ENCODE measurements at places on chromosomes 16 and 17.

- no peak for DNase-seq
Observed at GRCh38 chr16:50679676-50680555, 1.2 kb downstream of the SNX20 start.

DNA sequence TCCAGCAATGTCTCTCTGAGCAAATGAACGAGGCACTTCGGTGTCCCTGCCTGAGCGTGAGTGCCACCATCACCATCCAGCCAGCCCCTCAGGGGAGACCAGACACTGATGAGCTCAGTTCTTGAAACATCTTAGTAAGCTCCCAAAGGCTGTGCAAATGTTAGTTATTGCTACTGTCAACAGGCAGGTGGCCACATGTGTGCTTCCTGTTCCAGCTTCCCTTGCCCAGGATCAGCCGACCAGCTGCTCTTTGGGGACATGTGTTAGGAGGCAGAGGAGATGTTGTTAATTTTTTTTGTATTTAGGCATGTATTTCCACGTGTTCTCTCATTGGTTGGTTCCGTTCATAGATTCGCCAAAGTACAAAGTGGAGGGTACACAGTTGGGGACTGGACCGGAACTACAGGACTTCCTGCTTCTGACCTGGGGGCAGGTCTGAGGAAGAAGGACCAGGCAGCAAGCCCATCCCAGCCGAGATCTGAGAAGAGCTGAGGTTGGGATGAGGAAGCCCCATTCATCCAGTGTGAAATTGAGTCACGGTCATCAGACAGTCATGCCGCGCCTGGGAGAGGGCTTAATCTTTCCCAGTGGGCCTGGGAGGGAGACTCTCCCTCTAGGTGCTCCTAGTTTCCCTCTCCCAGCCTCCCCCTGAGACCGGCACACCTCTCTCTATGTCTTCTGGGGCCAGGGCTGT, 3.8 kb downstream of the TTYH2 start:
- no peak for DNase-seq

- no peak for DNase-seq
Observed at GRCh38 chr17:76160896-76161528, 20.0 kb upstream of the FOXJ1 start.

GRCh38 chr17:68033636-68034451, 1.7 kb upstream of the KPNA2 start:
- DNase-seq, result no peak

- DNase-seq, result no peak
Observed at GRCh38 chr16:84641643-84642358, 6.5 kb upstream of the KLHL36 start.

DNA sequence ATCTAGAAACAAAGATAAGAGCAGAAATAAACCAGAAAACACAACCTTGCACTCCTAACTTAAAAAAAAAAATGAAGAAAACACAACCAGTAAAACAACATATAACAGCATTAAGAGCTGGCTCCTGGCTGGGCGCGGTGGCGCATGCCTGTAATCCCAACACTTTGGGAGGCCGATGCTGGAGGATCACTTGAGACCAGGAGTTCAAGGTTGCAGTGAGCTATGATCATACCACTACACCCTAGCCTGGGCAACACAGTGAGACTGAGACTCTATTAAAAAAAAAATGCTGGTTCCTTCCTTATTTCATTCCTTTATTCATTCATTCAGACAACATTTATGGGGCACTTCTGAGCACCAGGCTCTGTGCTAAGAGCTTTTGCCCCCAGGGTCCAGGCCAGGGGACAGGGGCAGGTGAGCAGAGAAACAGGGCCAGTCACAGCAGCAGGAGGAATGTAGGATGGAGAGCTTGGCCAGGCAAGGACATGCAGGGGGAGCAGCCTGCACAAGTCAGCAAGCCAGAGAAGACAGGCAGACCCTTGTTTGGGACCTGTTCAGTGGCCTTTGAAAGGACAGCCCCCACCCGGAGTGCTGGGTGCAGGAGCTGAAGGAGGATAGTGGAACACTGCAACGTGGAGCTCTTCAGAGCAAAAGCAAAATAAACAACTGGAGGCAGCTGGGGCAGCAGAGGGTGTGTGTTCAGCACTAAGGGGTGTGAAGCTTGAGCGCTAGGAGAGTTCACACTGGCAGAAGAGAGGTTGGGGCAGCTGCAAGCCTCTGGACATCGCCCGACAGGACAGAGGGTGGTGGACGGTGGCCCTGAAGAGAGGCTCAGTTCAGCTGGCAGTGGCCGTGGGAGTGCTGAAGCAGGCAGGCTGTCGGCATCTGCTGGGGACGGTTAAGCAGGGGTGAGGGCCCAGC, 2.6 kb downstream of the STH start:
- DNase-seq, result no peak

DNA sequence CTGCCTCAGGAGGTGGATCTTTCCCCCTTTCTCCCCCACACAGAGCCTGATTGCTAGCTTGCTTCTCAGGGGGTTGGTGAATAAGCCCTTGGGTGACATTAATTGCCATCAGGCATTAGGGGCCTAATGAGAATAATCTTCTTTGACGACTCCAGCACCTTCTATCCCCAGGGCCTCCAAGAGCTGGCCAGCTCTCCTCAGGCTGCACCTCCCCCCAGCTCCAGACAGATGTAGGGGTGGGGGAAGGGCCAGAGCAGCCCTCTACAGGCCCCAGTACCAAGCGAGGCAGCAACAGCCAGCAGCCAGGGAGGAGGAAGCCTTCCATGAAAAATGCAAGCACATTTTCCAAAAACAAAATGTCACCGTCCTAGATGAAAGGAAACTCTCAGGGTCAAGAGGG, 1.4 kb upstream of the TMEM132E start:
- DNase-seq, result no peak

GRCh38 chr17:40556884-40557414, 8.3 kb downstream of the CCR7 start:
- peak; percentile 2 for DNase-seq

- no peak for DNase-seq
Observed at GRCh38 chr16:63312346-63312745, 1276.1 kb upstream of the CDH8 start.

- no peak for DNase-seq
Observed at GRCh38 chr16:76490036-76490639, 212.9 kb downstream of the CNTNAP4 start.

- no peak for DNase-seq
Observed at GRCh38 chr17:80938556-80938955, 53.1 kb upstream of the CHMP6 start.

DNA sequence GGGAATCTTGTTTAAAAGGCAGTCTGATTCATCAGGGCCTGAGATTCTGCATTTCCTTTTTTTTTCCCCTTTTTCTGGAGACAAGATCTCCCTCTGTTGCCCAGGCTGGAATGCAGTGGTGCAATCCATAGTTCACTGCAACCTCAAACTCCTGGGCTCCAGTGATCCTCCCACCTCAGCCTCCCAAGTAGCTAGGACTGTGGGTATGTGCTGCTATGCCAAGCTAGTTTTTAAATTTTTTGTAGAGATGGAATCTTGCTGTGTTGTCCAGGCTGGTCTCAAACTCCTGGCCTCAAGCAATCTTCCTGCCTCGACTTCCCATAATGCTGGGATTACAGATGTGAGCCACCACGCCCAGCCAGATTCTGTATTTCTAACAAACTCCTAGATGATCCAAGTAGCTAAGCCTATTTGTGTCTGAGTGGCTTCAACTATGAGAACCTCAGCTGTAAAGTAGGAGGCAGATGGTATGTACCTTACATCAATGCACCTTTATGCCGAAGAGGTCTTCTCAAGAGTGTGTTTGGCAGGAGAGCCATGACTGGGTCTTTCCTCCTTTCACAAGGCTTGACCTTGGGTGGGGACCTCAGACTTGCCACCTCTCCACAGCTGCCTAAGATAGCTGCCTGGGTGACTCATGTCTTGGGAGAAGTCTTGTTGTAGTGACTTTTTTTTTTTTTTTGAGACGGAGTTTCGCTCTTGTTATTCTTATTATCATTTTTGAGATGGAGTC, 10.9 kb downstream of the LDAF1 start:
- DNase-seq, result no peak

GRCh38 chr16:86668136-86668910, 90.0 kb downstream of the FOXL1 start:
- DNase-seq, result no peak

DNA sequence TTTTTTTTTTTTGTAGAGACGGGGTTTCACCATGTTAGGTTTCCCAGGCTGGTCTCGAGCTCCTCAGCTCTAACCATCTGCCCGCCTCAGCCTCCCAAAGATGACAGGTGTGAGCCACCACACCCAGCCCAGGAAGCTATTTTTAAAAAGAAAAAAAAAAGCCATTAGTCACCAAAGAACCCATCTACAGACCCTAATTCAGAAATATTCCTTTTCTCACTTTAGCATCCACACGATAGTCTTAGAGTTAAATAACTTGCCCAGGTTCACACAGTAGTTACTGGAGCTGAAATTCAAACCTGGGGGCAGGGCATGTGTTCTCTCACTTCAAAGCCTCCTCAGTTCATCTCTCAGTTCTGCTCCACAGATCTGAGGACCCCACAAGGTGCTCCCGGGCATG, 70.3 kb upstream of the NOL11 start:
- DNase-seq, result peak; percentile 42

- DNase-seq, result no peak
Observed at GRCh38 chr16:65284626-65285025, 162.8 kb upstream of the CDH11 start.

- DNase-seq, result no peak
Observed at GRCh38 chr16:19292186-19292585, 6.7 kb downstream of the CLEC19A start.

GRCh38 chr17:10198509-10199249, at the start of gene GAS7:
GAS7 (minus strand) TSS chr17:10198606.
- DNase-seq, result peak; percentile 86

GRCh38 chr16:68710211-68710610, 26.9 kb upstream of the CDH1 start:
- DNase-seq, result no peak

DNA sequence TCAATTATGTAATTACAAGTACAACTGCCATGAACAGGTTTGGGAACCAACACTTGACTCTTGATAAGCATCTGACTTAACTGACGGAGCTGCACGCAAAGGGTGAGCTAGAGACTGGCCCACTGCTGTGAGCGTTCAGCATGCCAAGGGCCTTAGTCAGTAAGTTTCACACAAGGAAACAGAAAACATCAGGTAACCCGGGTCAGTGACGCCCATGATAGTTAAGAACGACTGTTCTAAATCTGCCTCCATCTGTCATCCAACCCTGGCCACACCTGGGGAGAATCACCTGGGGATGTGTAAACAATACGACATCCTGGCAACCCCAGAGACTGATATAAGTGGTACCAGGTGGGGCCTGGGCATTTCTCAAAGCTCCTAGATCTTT, 12.3 kb downstream of the SMIM5 start:
- no peak for DNase-seq

DNA sequence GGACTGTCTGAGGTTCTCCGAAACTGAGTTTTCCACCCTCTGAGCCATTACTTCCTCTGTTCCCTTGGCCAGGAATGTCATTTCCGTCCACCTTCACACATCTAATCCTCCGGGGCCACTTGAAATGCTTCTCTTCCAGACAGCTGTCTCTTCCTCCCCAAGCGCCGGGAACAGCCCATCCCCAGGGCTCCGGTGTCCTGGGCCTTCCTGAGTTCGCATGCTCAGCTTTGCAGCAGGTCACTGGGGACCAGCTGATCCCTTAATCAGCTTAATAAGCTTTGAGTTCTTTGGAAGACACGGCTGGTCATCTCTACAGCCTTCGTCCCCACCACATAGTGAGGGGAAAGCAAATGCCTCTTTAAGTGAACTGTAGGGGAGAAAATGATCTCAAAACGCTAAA, 123.4 kb downstream of the DYNLRB2 start:
- DNase-seq, result no peak

DNA sequence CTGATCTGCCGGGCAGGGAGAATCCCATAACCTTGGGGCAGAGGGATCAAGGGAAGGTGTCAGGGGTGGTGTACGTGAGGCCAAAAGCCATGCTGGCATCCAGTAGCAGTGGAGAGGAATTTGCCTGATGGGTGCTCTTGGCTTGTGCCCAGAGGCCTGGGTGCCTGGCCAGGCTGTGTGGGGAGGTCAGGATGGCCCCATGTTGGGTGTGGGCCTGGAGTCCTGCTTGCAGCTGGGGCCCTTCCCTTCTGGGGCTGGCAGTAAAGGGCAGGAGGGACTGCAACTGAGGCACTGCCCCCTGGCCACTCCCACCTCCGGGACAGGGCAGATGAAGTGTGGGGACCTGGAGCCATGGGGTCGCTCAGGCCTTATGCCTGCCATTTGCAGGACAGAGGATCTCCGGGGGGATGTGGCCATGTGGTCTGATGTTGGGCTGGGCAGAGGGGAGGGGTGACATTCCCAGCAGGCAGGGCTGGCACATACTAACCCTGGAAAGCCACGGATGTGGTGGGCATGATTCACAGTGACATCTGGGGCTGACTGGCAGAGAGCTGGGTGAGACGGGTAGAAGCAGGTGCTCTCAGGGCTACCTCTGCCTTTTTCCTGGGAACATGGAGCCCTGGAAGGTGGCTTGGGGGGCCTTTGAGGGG, 3.5 kb downstream of the FMNL1 start:
- no peak for DNase-seq

- DNase-seq, result no peak
Observed at GRCh38 chr17:72173499-72174116, 52.8 kb downstream of the SOX9 start.

DNA sequence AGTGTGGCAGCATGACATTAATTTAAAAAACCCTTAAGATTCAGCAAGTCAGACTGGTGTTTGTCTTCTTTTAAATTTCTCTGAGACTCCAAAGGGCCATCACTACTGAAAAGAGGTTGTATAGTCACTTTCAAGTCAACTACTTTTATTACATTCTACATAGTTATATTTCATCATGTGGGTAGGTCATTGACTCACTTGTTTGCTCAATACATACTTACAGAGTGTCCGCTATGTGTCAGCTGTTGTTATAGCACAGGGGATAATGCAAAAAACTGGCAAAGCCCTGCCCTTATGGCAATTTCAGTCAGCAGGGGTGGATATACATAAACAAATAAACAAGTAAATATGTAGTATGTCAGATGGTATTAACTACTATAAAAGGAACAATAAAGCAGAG, 2.5 kb upstream of the MYH4 start:
- no peak for DNase-seq

DNA sequence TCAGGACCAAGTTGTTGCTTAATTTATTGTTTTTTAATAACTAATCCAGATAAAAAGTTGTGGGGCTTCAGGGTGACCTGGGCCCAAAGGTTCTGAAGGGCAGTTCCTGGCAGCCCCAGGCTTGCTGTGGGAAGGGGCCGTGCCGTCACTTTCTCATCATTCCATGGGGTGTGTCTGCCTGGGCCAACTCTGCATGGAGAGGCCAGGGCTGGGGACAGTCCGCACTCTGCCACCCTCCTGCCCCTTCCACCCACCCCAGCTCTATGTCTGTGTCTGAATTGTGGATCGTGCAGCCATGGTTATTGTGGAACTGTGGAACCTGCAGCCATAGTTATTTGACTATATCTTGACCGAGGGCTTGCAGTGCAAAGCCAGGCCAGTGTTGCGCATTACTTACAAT, 4.0 kb downstream of the LIMD2 start:
- no peak for DNase-seq

DNA sequence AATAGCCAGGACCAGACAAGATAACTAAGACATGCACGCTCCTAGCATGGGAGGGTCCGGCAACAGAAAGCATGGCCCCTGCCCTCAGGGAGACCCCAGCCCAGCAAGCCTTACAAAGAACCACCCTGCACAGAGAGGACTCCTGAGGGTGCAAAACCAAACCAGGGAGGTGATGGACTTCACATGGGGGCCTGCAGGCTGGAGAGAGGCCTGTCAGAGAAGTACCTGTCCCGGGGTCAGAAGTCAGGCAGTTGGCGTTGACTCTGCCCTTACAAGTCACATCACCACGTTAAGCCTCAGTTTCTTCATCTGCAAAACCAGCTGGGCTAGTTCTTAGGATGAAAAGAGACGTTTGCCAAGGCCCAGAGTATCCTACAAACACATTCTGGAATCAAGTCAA, 4.7 kb downstream of the OTOP2 start:
- no peak for DNase-seq
